HCT116 (cell line): ENCODE measurements at places on chromosomes 6 and 20. TPM values are rescaled to one million over a fixed set of nuclear protein-coding genes. Genes with fewer than 3 reads are reported as not detected.

CDK19 gene
- 20.0 TPM for total RNA-seq

MCCD1 gene
- total RNA-seq = not detected

DNA sequence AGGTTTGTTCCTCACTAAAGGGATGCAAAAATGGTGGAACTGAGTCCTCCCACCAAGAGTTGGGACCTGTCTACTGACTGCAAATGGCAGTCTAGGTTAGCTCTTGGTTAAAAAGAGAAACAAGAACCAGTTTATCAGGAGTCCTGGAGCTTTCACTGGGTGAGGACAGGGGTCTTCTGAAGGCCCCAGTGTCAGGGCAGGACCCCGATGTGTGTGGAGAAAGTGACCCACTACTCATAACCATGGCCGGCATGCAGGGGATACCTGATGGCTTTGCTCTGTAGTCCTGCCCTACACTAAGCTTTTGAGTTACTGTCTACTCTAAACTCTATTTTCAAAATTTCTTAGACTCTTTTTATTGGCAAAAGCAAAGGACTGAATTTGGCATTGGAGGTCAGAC lies 220.5 kb downstream of the ANKRD60 start:
- no peak for DNase-seq

GRCh38 chr6:75550544-75551167 lies 51.0 kb upstream of the SENP6 start:
- DNase-seq = no peak

MRPL18 gene
- total RNA-seq = 106 TPM
